ENCODE measurements at places on chromosomes 13 and 19.

DNA sequence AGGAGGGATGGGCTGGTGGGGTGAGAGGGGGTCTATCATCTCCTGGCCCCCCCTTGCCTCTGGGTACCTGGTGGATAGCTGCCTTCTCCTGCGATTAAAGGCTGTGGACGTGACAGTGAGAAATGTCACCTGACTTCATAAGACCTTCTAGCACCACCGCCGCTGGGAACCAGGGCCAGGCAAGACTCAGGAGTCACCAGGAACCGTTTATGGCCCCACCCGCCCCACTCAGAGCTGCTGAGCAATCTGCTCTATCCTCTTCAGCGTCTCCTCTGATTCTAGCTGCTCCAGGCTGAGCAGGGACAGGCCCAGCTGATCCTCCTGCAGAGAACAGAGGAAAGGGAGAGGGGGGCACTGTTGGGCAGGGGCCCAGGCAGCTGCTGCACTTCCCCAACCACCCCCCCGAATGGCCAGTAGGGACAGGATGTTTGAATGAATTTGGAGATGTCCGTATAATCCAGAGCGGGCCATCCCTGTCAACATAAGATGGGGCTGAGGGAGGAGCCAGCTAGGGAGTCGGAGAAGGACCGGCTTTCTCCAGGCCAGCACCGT is 10.9 kb downstream of the KLC3 start:
- DNase-seq: no peak

DNA sequence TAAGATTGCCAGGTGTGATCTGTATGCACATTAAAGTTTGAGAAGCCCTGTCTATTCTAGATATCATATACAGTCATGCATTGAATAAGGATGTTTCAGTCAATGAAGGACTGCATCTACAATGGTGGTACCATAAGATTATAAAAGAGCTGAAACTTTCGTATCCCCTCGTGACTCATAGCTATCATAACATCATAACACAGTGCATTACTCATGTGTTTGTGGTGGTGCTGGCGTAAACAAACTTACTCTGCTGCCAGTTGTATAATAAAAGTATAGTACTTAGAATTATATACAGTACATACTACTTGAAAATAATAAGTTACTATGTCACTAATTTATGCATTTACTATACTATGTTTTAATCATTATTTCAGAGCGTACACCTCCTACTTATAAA is 489.3 kb downstream of the GPC6 start:
- no peak for DNase-seq

GRCh38 chr13:45733361-45733760 is 31.2 kb downstream of the CBY2 start:
- DNase-seq: no peak

DNA sequence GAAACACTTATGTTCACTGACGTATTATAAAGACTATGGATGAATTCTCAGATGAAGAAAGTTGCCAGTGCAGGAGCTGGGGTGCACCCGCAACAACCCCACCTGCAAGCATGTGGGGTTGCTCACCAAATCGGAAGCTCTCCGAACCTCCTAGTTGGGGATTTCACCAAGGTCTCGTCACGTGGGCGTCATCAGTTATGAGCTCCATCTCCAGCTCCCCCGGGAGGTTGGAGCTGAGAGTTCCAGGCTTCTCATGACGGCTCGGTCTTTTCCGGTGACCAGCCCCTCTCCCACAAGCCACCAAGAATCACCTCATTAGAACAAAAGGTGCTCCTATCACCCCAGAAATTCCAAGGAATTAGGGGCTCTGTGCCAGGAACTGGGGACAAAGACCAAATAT is 46.1 kb upstream of the TUBGCP3 start:
- DNase-seq: no peak

DNA sequence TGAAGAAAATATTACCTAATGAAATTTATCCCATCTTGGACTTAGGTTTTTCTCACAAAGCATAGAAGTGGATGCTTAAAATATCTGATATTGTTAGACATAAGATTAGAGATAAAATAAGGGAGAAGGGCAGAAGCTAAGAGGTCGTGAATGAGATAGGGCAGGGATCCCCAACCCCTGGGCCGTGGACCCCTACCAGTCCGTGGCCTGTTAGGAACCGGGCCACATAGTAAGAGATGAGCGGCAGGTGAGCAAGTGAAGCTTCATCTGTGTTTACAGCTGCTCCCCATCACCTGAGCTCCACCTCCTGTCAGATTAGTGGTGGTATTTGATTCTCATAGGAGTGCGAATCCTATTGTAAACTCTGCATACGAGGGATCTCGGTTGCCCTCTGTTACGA is 202.9 kb downstream of the GPC5 start:
- DNase-seq: no peak

Measured in stimulated activated CD8-positive, alpha-beta memory T cell treated with anti-CD3 and anti-CD28 coated beads, Interleukin-15, amount 100 ng/mL, for 24 hours (primary cell).